ENCODE measurements at places on chromosomes 5 and 9.

GRCh38 chr5:180636403-180637075 lies 12.9 kb downstream of the FLT4 start:
- no peak for DNase-seq
- H3K4me3 ChIP-seq = no peak overlapping the region
- no peaks in the 10 kb centered on the region for H3K4me1 ChIP-seq
- no peak overlapping the region for H3K27ac ChIP-seq
- H3K36me3 ChIP-seq = no peaks in the 10 kb centered on the region

GRCh38 chr9:32906213-32906612 lies 95.2 kb downstream of the APTX start:
- no peak for DNase-seq
- no peak overlapping the region for H3K4me3 ChIP-seq
- no peak overlapping the region for H3K27ac ChIP-seq
- H3K4me1 ChIP-seq = no peaks in the 10 kb centered on the region
- no peaks in the 10 kb centered on the region for H3K36me3 ChIP-seq
- H3K27me3 ChIP-seq = 0 out of 2 replicates have a peak, but pooled peaks cover 2% of the 10 kb centered on the region

GRCh38 chr9:20074291-20074690 lies 285.5 kb upstream of the SLC24A2 start:
- no peak overlapping the region for H3K27ac ChIP-seq
- H3K4me1 ChIP-seq = no peaks in the 10 kb centered on the region
- no peak for DNase-seq
- no peaks in the 10 kb centered on the region for H3K36me3 ChIP-seq
- H3K27me3 ChIP-seq = no peaks in the 10 kb centered on the region
- H3K4me3 ChIP-seq = no peak overlapping the region

- H3K4me1 ChIP-seq = no peaks in the 10 kb centered on the region
- DNase-seq = no peak
- no peaks in the 10 kb centered on the region for H3K27me3 ChIP-seq
- no peaks in the 10 kb centered on the region for H3K36me3 ChIP-seq
- H3K27ac ChIP-seq = no peak overlapping the region
Observed at GRCh38 chr9:86697213-86697612, 250.1 kb downstream of the GAS1 start.

DNA sequence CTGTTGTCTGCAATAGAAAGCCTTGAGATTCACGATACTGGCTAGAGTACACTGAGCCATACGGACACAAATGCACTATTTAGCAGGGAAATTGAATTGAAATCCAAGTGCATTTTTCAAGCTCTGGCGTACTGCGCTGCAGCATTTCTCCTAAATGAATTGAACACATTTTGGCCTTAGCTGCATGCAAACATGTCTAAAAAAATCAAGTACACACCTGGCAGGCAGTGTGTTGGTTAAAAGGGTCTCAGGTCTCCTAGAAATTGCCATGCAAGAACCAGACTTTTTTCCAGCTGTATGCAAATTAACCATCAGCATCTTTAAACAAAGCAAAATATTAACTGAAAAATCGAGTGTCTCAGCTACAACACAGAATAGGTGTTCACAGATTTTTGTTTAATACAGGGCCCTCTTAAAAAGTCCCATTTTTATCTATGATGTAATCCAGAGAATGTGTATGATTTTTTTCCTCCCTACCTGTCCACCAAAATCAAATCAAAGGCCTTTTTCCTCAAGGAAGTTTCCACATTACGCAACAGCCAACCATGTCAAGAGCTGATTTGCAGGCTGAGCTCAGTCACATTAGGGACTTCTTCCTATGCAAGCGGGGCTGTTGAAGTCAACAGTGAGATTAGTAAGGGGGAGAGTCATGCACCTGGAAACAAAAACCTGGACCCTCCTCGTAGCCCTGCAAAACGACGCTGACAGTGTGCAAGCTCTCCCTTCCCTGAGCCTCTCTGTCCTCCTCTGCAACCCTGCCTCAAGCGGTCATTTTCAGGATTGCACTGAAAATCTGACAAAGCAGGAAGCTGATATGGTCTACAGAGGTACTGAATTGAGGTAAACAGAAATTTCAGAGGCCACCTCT lies 14.1 kb upstream of the SFXN1 start:
- no peaks in the 10 kb centered on the region for H3K4me1 ChIP-seq
- no peak overlapping the region for H3K27ac ChIP-seq
- peak; percentile 48 for DNase-seq
- H3K27me3 ChIP-seq = peaks cover 19% of the 10 kb centered on the region
- no peak overlapping the region for H3K4me3 ChIP-seq

DNA sequence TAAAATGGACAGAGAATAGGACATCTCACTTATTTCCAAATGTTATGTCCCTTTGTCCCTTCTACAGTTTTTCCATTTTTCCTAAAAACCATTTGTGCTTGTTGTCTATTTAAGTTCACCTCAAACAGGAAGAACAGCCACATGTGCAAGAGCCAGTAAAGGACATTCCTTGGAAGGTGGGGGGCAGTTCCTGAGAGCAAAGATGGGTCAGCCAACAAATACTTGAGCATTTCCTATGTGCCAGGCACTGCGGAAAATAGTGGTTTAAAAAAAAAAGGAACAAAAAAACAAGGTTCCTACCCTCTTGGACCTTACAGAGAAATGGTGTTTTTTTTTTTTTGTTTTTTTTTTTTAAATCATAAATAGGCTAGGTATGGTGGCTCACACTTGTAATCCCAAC lies 26.8 kb downstream of the ANP32B start:
- DNase-seq = no peak
- no peak overlapping the region for H3K27ac ChIP-seq
- H3K27me3 ChIP-seq = no peaks in the 10 kb centered on the region
- no peak overlapping the region for H3K4me3 ChIP-seq
- peaks cover 41% of the 10 kb centered on the region for H3K36me3 ChIP-seq
- H3K4me1 ChIP-seq = no peaks in the 10 kb centered on the region

- H3K4me3 ChIP-seq = no peak overlapping the region
- H3K27me3 ChIP-seq = no peaks in the 10 kb centered on the region
- no peak overlapping the region for H3K27ac ChIP-seq
- H3K36me3 ChIP-seq = no peaks in the 10 kb centered on the region
Observed at GRCh38 chr9:138071731-138072130, 194.1 kb downstream of the CACNA1B start.

GRCh38 chr9:136511670-136512592 lies 29.1 kb upstream of the SEC16A start:
- no peak overlapping the region for H3K4me3 ChIP-seq
- DNase-seq = no peak
- no peaks in the 10 kb centered on the region for H3K4me1 ChIP-seq
- H3K27me3 ChIP-seq = no peaks in the 10 kb centered on the region
- H3K36me3 ChIP-seq = no peaks in the 10 kb centered on the region
- H3K27ac ChIP-seq = no peak overlapping the region

GRCh38 chr9:38380872-38381534 lies 11.5 kb upstream of the ALDH1B1 start:
- H3K27me3 ChIP-seq = no peaks in the 10 kb centered on the region
- peak overlapping the region; percentile 69 for H3K27ac ChIP-seq
- H3K4me1 ChIP-seq = no peaks in the 10 kb centered on the region

DNA sequence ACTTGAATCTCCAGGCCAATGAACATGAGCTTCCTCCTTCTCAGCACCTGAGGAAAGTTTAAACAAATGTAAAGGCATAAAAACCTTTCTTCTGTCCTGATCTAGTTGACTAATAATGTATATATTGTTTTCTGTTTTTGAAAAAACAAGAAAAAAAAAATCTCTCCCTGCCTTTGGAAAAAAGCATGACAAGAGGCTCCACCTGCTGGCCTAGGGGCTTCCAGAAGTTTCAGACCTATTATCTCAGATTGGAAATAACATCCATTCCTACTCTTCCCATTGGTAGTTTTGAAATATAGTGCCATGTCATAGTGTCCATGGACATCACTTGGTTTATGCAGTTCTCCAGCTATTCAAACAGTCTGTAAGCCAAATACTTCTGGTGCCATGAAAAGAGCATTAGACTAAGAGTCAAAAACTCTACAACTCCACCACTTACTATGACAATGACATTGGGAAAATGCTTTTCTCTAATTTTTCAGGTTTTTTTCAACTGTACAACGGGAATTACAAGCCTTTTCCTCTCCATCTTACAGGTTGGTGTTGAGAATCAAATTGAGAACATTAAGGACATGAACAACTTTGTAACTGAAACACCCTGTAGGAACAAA lies 409.6 kb upstream of the MPDZ start:
- no peak overlapping the region for H3K4me3 ChIP-seq
- H3K27me3 ChIP-seq = no peaks in the 10 kb centered on the region
- H3K27ac ChIP-seq = no peak overlapping the region
- no peaks in the 10 kb centered on the region for H3K36me3 ChIP-seq
- H3K4me1 ChIP-seq = no peaks in the 10 kb centered on the region

GRCh38 chr5:143023411-143024096 lies 253.4 kb downstream of the ARHGAP26 start:
- no peaks in the 10 kb centered on the region for H3K4me1 ChIP-seq
- DNase-seq = no peak
- no peak overlapping the region for H3K27ac ChIP-seq
- no peaks in the 10 kb centered on the region for H3K36me3 ChIP-seq
- H3K27me3 ChIP-seq = no peaks in the 10 kb centered on the region

DNA sequence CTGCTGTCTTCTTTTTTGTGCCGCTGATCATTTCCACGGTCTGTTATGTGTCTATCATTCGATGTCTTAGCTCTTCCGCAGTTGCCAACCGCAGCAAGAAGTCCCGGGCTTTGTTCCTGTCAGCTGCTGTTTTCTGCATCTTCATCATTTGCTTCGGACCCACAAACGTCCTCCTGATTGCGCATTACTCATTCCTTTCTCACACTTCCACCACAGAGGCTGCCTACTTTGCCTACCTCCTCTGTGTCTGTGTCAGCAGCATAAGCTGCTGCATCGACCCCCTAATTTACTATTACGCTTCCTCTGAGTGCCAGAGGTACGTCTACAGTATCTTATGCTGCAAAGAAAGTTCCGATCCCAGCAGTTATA lies 17.1 kb downstream of the F2R start:
- H3K36me3 ChIP-seq = no peaks in the 10 kb centered on the region
- no peaks in the 10 kb centered on the region for H3K27me3 ChIP-seq
- no peak for DNase-seq
- H3K27ac ChIP-seq = no peak overlapping the region
- H3K4me1 ChIP-seq = no peaks in the 10 kb centered on the region

DNA sequence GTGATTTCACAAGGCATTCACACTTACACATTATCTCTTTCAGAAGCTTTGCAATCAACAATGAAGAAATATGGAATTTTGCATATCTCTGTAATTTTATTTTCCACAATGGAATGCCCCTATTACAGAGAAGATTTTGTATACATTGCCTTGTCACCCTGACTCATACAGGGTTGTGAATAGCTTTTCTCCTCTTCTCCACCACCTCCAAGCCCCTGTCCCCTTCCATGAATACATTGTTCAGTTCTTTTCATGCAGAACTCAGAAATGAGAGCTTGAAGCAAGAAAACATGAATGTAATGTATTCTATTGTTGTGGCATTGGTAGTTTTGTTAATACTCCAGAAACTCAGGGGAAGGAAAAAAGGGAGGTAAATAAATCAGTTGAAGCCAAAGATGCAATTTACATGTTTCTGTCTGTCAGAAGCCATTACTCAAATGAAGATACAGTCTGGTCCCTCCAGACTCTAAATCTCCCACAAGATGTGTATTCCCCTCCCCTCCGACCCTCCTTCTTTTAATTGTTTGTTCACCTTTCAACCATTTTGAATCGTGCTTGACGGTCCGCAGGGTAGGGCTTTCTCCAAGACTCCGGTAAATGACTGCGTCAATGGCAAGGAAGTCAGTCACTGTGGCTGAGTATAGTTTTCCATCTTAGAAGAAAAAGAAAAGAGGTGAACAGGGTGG lies 86.1 kb downstream of the SEMA6A start:
- no peak overlapping the region for H3K4me3 ChIP-seq
- no peaks in the 10 kb centered on the region for H3K4me1 ChIP-seq
- H3K27me3 ChIP-seq = no peaks in the 10 kb centered on the region
- DNase-seq = no peak

- no peaks in the 10 kb centered on the region for H3K36me3 ChIP-seq
- H3K4me1 ChIP-seq = no peaks in the 10 kb centered on the region
- no peak for DNase-seq
- H3K27me3 ChIP-seq = no peaks in the 10 kb centered on the region
- H3K27ac ChIP-seq = no peak overlapping the region
Observed at GRCh38 chr9:77753180-77753579, 105.1 kb upstream of the GNA14 start.

GRCh38 chr5:67516948-67517565 lies 320.5 kb upstream of the CD180 start:
- no peaks in the 10 kb centered on the region for H3K27me3 ChIP-seq
- DNase-seq = no peak
- no peak overlapping the region for H3K4me3 ChIP-seq

DNA sequence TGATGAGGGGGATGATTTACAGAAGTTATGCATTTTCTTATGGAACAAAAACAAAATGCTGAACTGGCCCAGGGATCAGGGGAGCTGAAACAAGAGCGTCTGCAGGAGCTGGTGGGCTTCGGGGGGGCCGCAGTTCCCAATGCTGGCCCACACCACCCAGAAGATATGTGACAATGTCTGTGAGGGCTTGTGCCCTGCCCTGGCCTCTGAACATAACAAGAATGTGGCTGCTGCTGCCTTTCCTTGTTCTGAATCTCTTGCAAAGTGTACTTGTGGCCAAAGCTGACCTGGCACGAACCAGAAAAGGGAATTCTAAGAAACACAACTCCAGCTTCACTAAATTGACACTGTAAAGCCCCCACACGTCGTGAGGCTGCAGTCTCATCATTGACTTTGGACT lies 66.7 kb downstream of the SEC61B start:
- H3K36me3 ChIP-seq = no peaks in the 10 kb centered on the region
- no peaks in the 10 kb centered on the region for H3K27me3 ChIP-seq
- H3K4me1 ChIP-seq = no peaks in the 10 kb centered on the region
- no peak overlapping the region for H3K4me3 ChIP-seq
- H3K27ac ChIP-seq = no peak overlapping the region
- DNase-seq = no peak

- H3K4me1 ChIP-seq = 0 out of 2 replicates have a peak, but pooled peaks cover 3% of the 10 kb centered on the region
- no peaks in the 10 kb centered on the region for H3K27me3 ChIP-seq
- H3K36me3 ChIP-seq = no peaks in the 10 kb centered on the region
- H3K4me3 ChIP-seq = no peak overlapping the region
- no peak for DNase-seq
Observed at GRCh38 chr9:110192531-110193261, 15.3 kb downstream of the C9orf152 start.
